ENCODE measurements at places on chromosomes 5 and 9. TPM values are rescaled to one million over a fixed set of nuclear protein-coding genes. Genes with fewer than 3 reads are reported as not detected.

The AK8 gene
- total RNA-seq, result 0.81 TPM

DNA sequence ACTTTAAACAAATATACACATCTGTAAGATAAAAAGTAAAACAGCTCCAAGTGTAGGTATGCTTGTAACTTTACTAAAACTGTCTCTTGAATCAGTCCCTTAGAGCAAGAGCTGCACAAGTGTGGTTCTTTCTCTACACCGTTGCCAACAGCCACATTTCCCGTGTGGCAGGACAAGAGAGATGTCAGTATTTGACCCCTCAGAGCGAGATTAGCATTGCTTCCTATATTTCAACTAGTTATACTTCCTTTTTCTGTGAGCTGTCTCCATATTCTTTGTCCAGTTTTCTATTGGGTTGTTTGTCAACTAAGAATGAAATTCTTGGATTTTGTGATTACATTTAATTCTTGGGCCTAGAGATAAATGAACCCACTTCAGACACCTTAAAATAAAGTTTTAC is 8.0 kb downstream of the PLIN2 start:
- no peaks in the 10 kb centered on the region for H3K27me3 ChIP-seq
- peak overlapping the region; percentile 4 for H3K27ac ChIP-seq
- peaks cover 97% of the 10 kb centered on the region for H3K36me3 ChIP-seq
- H3K4me1 ChIP-seq, result peaks cover 12% of the 10 kb centered on the region

DNA sequence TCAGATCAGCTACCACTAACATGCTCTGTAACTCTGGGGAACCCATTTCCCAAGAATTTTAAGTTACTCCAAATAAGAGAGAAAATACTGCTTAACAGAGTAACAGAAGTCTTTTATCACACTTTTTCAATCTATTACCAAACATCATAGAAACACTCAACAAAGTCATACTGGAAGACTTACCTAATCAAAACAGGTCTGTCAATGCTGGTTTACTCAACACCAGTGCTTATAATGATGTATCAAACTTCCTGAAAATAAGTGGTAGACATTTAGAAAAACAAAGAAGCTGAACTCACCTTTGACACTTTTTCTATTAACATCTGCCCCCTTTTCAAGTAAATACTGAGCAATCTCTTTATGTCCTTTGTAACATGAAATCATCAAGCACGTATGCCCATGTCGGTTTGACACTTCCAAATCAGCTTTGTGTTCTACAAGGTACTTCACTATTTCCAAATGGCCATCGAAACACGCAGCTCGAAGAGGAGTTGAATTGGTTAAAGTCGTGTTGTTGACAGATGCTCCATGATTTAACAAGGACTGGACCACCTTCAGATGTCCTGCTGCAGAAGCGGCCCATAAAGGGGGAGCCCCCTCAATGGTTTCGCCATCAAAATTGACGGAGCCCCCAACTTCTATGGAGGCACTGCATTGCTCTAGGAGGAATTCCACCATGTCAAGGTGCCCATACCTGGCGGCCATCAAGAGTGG is 1.8 kb downstream of the FEM1C start:
- H3K4me3 ChIP-seq, result peak overlapping the region; percentile 89
- H3K27ac ChIP-seq, result peak overlapping the region; percentile 100
- ATAC-seq, result no peak
- H3K27me3 ChIP-seq, result no peaks in the 10 kb centered on the region
- H3K36me3 ChIP-seq, result peaks cover 3% of the 10 kb centered on the region

The TMEM252 gene
- not detected for total RNA-seq

GRCh38 chr5:180527659-180528058 is 33.5 kb downstream of the CNOT6 start:
- peaks cover 27% of the 10 kb centered on the region for H3K36me3 ChIP-seq
- ATAC-seq, result no peak
- H3K27ac ChIP-seq, result no peak overlapping the region
- H3K4me1 ChIP-seq, result peaks cover 27% of the 10 kb centered on the region

The IFNA21 gene
- total RNA-seq, result not detected

Data from gastroesophageal sphincter (tissue), 4 donors.